ENCODE measurements at places on chromosomes 13 and 19. TPM values are rescaled to one million over a fixed set of nuclear protein-coding genes. Genes with fewer than 3 reads are reported as not detected.

DNA sequence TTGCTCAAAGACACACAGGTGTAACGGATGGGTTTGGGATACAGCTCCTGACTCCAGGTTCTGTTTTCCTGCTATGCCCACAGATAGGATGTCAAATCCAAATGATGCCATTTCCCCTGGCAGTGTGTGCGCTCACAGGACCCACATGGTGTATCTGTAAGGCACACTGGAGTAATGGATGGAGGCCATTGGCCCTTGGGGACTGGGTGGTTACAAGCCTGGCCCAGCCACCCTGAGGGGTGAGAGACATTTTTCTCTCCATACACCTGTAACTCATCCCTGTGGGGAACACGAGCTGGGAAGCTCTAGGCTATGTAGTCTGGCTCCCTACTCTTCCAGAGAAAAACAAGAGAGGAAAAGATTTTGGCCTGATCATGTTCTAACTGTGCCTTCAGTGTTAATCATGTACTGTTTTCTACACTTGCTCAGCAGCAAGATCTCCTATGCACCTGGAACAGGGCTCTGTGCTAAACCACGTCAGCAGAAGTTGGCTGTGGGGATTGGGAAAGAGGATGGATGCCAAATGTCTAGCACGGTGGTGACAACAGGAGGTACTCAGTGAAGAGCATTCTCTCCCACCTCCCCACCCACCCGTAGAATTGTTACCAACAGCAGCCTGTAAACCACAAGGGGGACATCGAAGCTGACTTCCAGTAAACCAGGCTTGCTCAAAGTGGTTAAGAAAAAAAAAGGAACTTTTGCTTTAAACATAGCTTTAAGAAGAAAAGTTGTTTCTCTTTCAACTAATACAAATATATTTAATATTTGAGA lies 237.0 kb downstream of the LACC1 start:
- DNase-seq: no peak

GRCh38 chr19:42150911-42151361 lies 18.7 kb upstream of the POU2F2 start:
- DNase-seq: no peak

GRCh38 chr19:44735011-44735410 lies 13.5 kb upstream of the BCL3 start:
- no peak for DNase-seq

DNA sequence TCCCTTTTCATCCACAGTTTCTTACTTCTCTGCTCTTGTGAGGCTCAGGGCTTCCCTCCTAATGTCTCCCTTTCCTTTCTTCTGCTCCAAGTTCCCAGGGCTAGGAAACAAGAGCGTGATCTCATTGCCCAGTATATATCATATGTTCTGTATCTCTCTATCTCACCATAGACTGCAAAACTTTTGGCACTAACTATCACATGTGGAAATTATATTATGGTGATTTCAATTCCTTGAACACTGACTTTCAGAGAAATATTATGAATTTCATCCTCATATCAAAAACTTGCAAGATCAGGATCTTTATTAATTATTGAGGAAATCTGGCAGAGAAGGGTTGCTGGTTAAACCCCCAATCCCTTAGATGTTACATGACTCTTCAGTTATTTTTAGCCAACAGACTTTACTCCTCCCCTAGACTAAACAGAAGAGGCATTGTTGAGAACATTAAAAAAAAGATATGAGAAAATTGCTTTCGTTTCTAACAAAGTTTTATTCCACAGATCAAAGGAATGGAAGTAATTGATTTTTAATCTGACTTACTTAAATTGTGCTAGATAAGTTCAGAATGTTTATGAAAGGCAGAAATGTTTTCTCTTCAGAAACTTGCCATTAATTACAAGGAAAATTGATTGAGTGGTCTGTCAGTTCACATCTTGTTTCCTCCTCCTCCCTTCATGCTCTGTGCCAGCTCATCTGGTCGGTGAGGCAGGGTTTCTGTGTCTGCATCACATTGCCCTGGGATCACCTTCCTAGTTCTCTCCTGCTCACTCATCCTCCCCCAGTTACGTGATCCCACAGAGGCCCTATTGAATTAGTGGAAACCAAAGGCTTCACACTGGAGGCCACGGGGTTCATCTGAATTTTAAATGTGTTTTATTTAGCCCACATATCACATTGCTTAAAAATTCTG lies 378.5 kb downstream of the LMO7 start:
- no peak for DNase-seq

DNA sequence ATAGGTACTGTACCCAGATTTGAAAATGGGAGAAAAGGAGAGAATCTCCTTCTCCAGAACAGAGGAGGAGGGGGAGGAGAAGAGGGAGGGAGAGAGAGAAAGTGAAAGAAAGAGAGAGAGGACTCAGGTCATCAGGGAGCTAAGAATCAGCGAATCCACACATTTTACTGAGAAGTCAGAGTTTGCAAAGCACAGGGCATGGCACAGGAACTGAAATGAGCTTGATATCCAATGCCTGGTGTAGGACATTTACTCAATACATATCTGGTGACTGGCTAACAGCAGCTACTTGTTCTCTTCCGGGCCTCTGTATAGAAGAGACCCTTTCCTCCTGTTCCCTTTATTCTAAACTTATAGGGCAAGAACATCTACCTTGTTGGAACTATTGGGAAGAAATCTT lies 375.1 kb downstream of the KLF5 start:
- no peak for DNase-seq

GRCh38 chr19:35805526-35806102 lies 7.0 kb downstream of the PRODH2 start:
- DNase-seq: no peak

GRCh38 chr13:85543144-85543543 lies 256.1 kb downstream of the SLITRK6 start:
- no peak for DNase-seq

DNA sequence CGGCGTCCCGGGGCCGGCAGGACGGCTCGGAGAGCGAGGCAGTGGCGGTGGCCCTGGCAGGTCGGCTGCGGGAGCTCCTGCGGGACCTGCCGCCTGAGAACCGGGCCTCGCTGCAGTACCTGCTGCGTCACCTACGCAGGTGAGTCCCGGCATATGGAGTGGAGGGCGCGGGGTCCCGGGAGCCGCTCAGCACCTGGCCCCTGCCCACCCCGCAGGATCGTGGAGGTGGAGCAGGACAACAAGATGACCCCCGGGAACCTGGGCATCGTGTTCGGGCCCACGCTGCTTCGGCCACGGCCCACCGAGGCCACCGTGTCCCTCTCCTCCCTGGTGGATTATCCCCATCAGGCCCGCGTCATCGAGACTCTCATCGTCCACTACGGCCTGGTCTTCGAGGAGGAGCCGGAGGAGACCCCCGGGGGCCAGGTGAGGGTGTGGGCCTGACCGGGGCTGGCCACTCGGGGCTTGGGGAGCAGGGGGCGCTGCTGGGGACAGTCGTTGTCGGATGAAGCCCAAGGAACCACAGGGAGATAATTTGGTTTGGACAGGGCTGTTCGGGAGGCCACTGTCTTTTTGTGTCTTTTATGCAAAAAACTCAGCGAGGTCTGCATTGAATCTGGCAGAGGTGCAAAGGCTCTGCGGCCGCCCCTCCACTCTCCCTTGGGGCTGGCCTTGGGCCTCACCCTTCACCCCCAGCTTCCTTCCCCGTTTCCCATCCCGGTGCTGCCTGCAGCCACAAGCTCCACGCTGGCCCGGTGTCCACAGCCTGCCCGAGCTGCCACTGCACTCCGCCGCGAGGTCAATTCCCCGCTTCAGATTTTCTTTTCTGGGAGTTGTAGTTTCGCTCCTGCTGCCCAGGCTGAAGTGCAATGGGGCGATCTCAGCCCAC lies 12.0 kb downstream of the POLR2E start:
- DNase-seq: no peak

- DNase-seq: no peak
Observed at GRCh38 chr19:4031420-4031819, 23.9 kb downstream of the PIAS4 start.

DNA sequence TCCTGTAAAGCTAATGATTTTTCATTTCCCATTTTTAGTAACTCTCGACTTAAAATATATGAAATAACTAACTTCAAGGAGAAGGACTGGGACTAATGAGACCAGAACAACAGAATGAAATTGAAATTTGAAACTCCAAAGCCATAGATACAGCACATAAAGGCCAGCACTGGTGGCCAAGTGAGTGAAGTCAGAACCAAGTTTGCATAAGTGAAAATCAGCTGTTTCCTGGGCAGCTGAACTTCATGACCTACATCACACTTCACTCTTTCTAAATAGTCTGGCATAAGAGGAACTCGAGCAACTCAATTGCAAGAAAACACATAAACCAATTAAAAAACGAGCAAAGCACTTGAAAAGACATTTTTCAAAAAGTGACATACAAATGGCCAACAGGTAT lies 84.5 kb downstream of the DCLK1 start:
- no peak for DNase-seq

DNA sequence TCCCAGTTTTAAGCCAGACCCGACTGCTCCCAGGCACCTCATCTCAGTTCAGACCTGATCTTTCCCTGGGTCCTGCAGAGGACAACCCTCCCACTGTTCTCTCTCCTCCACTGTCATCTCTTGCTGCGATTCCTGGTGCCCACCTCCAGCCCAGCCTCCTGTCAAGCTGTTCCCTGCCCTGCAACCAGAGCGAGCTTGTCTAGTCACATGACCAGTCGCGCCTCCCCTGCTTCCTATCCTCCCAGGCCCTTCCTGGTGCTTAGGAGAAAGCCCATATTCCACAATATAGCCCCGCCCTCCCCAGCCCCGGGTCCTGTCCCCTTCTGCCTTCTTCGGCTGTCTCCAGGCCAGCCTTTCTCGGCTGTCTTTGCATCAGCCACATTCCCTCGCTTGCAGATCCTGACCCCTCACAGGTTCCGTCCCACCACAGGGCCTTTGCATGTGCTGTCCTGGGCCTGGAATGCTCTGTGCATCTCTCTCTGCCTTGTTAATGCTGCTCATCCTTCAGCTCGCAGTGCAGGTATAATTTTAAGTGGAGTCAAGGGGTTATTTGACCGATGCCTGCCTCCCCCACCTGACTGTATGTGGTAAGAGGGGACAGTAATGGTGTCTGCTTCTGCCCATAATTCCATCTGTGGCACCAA lies 88.8 kb downstream of the IER2 start:
- DNase-seq: no peak

GRCh38 chr13:107185889-107186288 lies 618.0 kb upstream of the ARGLU1 start:
- DNase-seq: no peak

DNA sequence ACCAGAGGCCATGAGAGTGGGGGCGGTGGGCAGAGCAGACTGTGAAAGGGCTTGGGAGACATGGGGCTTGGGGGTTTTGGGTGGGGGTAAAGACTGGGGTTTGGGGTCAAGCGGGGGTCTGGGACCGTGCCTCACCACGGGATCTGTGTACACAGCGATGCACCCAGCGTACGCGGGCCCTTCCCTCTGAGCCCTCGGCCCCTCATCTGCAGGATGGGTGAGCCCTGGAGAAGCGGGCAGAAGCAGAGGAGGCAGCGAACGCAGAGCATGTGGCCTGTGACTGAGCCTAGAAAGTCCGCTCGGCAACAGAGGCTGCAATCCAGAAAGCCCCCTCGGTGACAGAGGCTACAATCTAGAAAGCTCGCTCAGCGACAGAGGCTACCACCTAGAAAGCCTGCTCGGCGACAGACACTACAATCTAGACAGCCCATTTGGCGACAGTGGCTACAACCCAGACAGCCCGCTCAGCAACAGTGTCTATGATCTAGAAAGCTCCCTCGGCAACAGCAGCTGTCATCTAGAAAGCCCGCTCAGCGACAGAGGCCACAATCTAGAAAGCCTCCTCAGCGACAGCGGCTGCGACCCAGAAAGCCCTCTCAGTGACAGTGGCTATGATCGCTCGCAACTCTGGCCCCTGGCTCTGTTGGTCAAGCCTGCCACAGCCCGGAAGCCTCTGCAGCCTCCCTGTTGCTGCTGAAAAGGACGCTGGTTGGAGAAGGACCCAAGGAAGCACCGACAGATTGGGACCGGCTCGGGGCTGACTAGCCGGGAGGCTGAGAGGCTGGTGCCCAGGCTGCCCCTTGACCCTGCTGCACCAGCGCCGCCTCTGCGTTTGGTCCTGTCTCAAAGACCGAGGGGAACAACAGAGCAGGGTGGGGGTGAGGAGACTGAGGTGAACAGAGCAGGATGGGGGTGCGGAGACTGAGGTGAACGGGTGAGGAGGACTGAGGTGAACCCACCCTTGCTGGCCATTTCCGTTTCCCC lies 68.6 kb downstream of the SPACA7 start:
- no peak for DNase-seq

GRCh38 chr19:46818812-46819211 lies 30.4 kb upstream of the SLC1A5 start:
- DNase-seq: no peak

DNA sequence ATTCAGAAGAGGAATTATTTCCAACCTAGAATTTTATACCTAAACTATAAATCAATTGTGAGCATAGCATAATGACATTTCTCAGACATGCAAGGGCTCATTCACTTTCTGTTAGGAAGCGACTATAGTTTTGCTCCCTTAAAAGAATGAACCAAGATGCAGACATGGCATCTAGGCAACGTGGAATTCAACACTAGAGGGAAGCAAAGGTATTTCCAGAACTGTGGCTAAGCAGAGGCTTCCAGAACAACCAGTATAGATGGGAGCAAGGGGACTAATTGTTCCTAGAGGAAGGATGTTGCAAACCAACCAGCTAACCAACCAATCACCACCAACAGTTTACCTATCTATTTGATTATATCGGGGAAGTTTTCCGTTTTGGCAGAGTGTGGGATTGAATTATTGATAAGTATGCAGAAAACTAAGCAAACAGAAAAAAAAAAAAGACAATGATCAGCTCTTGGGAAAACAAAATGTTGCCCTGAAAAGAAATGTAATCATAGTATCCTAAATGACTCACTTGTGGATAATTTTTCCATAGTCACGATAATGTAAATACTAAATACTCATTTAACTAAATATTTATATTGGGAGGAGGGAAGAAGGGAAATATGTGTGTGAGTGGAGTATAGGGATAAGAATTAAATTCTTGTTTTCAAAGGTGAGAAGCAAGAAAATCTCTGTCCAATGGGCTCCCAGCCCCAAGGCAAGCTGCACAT lies 21.1 kb downstream of the ARL11 start:
- no peak for DNase-seq

- no peak for DNase-seq
Observed at GRCh38 chr13:82070416-82070815, 1729.5 kb upstream of the SPRY2 start.

DNA sequence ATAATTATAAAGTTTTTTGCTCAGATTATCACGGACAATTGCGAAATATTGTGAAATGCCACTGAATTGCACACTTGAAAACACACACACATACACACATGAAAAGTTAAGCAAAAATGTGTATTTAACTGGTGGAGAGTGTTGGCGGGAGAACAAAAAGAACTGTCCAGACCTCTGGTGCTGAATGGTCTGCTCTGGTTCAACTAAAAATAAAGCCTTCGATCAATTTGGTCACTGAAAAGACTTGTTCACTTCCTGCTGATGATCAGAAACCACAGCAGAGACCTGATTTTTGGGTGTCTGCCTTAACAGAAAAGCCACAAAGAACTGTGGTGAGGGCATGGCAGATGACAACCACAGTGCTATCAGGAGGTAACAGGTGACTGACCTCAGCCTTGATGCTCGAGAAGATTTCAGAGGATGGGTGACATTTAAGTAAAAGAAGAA lies 4.0 kb upstream of the IGFL1 start:
- no peak for DNase-seq

GRCh38 chr19:45163751-45164460 lies 3.1 kb upstream of the NKPD1 start:
- DNase-seq: no peak

The LGALS7B gene
- not detected for total RNA-seq

The ZNF382 gene
- total RNA-seq: 4.4 TPM

The ALOX5AP gene
- 16.5 TPM for total RNA-seq

The ADGRL1 gene
- 23.9 TPM for total RNA-seq

The ZNF91 gene
- total RNA-seq: 95.5 TPM

The FBXL3 gene
- total RNA-seq: 88.7 TPM

The GYS1 gene
- 13.2 TPM for total RNA-seq

The CBARP gene
- total RNA-seq: 0.22 TPM

The TYROBP gene
- 6.0 TPM for total RNA-seq

Measured in CD4-positive, alpha-beta T cell (primary cell).